ENCODE measurements at places on chromosomes 2 and 18. TPM values are rescaled to one million over a fixed set of nuclear protein-coding genes. Genes with fewer than 3 reads are reported as not detected.

TCF23 gene
- total RNA-seq: not detected

- H3K27me3 ChIP-seq: no peaks in the 10 kb centered on the region
- no peak overlapping the region for H3K27ac ChIP-seq
- no peaks in the 10 kb centered on the region for H3K4me1 ChIP-seq
- no peaks in the 10 kb centered on the region for H3K36me3 ChIP-seq
These were observed 642.4 kb upstream of the PKDCC start for GRCh38 chr2:41405441-41405840.

DNA sequence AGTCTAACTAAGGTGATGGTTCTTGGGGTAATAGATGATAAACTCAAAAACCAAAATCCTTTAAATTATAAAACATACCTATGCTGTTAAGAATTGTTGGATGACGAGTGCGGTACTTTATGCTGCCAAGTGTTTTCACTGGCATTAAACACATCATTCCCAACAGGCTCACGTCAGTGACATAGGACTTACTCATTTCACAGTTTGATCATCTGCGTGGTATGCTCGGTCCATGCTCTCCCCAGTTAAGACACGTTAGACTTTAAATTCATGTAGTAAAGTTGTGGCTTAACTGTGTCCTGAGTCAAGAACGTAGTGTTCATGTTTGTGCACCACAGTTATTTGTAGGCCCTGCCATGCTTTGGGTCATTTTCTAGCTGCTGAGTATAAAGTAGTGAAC lies 125.6 kb upstream of the MYT1L start:
- H3K27me3 ChIP-seq: no peaks in the 10 kb centered on the region
- H3K4me3 ChIP-seq: no peak overlapping the region
- no peak for DNase-seq
- no peak overlapping the region for H3K27ac ChIP-seq
- no peaks in the 10 kb centered on the region for H3K4me1 ChIP-seq

ASAP2 gene
- 28.2 TPM for total RNA-seq

Measured in tibial nerve (tissue), 4 donors.